CMK (cell line): ENCODE measurements at places on chromosomes 7 and 10.

DNA sequence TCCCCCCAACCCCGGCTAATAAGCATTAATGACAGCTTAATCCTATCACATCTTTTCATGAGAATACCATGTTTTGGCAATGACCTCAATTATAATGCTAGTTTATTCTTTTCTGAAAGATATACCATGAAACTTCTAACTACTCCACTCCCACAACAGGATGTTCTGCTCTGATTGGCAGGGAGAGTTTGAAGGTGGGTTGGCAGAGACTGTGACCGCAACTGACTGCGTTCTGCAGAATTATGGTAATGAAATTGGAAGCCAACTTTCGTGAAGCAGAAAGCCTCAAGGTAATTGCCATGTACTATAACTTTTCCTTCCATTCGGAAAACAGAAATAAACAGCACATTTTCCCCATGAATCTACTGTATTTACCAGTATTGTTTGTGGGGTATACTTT lies 288.2 kb upstream of the SEMA3D start:
- DNase-seq: no peak

DNA sequence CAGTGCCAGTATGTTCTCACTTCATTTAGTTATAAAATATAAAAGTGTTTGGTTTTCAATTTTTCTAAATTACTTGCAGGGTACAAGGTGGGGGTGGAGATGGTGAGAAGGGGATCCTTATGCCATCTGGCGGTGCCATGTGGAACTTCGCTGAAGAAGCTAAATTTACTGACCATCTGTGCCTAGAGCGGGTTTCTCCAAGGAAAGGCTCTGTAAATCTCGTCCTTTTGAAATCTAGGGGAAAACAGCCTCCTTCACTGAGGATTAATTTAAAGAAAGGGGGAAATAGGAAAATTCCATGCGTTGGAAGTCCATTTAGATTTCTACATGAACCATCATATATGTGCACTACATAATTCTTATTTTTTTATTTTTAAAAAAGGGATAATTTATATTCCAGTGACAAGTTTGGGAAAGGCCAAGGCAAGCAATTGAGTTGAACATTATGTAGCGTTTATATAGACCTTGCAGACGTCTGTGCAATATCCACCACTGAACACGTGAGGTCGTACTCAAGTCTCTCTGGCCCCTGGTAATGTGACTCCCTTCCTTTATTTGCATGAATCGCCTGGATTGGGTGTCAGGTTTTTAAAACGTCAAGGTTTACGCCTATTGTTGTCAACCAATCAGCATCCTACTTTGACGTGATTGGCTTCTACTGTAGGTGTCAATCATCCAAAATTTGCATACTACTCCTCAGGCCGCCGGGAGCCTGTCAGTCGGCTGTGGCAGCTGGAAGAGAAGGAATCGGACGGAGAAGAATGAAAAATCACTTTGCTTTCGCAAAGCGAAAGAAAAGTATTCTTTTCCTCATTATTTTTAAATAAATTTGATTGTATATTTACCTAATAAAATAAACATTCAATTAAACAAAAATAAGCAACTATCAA lies 297.1 kb upstream of the NFE2L3 start:
- DNase-seq: peak; percentile 96

GRCh38 chr10:17712717-17713471 lies 39.1 kb upstream of the TMEM236 start:
- no peak for DNase-seq

DNA sequence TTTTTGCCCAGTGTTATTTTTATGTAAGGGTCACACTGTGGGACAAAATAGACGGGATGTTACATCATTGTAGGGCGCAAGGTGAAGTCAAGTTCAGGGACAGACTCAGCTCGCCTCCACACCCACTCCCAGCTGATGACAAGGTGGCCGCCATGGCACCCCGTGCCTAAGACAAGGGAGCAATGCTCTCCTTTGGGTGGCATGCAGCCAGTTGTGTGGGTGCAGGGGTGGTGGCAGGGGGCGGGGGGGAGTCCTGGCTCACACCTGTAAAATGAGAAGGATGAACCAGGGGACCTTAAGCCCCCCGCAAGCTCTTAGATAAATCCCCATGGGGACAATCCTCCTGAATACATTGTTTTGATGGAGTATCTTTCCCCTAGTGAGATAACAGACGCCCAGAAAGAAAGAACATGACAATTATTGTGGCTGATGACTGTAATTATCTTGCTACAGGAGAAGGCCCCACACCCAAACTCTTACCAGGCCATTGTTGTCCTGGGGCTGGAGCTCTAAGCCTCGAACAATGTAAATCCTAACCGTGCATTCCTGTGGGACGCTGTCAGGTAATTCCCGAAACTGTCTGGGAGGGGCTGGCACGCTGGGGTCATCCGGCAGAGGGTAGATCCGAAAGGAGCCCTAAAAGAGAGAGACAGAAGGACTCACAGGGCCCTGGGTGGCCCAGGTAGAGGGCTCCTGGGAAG lies 148.7 kb downstream of the MYOF start:
- DNase-seq: no peak
